ENCODE measurements at places on chromosomes 2 and 18.

DNA sequence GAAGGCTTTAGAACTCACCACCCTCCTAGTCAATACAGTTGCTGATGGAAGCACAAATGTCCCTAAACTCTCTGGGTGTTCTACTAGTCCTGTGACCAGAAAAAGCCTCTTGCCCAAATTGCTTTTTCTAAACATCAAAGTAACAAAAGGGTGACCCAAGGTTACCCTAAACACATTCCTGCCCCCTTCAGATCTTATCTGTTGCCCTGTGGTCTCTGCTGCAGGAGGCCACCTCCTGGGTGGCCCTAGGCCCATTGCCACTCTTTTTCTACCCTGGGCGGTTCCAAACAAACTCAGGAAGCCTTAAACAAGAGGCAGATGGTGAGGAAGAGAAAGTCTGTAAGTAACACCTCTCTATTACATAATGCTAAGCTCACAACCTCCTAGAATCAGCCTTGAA, 3.3 kb downstream of the RNF152 start:
- no peak for DNase-seq

DNA sequence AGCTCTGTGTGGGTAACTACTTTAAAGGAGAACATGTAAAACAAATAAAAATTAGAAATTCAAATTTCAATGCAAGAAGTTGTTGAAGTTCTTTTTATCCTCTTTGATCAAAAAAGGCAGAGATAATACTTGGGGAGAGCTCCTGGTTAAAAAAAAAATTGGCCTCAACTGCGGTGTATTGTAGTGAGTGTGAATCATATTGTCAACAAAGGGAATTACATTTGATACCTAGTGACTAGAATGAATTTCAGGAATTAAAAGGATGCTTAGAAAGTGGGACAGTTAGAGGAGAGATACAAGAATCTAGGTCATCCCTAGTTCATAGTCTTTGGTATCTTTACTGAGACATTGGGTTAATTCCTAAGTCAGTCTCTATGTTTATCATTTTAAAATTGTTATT, 473.0 kb downstream of the CCDC85A start:
- DNase-seq = no peak

- no peak for DNase-seq
Observed at GRCh38 chr2:170391697-170392096, 213.8 kb downstream of the MYO3B start.

DNA sequence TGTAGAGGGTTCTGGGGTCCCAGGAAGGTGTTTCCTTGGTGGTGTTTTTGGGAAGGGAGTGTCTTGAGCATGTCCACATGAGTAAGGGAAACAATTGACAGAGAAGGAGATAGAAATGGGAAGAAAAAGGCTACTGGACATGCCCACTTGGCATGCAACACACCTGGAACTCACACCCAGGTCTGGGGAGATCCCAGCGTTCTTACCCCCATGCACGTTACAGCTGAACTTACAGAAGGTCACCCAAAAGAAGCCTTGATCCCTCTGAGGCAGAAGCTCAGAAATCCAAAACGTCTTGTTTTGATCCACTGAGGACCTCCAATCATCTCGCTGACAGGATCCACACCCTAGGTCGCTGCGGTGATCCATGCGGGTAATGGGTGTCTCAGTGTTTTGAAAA, 142.0 kb downstream of the ZNF516 start:
- no peak for DNase-seq

DNA sequence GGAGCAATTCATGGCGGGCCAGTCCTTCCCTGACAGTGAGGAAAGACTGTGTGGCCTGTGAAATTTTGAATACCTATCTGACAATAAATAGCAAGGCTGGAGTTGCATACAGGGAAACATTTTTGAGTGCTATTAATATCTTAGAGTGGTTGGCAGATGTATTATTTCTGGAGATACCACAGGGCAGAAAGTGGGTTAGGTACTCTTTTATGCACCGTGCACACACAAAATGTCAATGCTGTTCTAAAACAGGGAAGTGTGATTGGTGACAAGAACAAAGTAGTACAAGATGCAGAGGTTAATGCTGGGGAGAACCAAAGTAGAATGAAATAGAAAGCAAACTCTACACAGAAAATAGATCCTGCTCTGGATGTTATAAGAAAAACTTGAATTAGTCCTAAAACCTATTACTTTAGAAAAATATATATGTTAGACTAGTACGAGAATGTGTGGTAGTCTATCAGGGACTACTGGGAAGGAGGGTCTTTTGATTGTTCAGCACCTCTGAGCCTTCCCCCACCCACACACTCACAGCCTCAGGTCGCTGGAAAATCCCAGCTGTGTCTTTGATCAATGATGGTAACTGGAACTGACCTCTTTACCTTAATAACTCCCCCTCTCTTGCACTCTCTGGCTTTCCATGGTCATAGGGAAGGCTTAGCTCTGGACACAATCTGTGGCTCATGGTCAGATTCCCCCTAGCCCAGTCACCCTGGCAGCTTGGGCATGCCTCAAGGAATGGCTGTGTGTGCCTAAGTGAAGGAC, 58.2 kb downstream of the SERPINB8 start:
- DNase-seq = no peak

DNA sequence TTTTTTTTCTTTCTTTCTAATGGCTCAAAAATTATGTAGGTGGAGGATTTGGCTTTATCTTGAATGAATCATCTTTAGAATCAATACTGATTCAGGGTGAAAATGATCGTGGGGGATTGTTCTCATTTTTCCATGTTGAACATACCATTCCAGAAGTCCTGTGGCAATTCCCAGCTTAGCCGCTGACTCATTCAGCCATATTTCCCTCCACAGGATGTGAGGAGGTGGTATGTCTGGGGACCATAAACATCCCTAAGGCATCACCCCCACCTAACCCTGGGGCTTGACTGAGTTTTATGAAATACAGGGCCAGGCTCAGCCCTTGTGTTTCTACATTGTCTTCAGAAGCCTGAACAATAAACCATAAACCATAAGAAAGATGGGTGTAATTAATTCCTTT, 92.7 kb upstream of the FN1 start:
- no peak for DNase-seq
